ENCODE measurements at places on chromosomes 4 and X.

GRCh38 chr4:115357776-115358175, 244.4 kb upstream of the NDST4 start:
- DNase-seq = no peak

DNA sequence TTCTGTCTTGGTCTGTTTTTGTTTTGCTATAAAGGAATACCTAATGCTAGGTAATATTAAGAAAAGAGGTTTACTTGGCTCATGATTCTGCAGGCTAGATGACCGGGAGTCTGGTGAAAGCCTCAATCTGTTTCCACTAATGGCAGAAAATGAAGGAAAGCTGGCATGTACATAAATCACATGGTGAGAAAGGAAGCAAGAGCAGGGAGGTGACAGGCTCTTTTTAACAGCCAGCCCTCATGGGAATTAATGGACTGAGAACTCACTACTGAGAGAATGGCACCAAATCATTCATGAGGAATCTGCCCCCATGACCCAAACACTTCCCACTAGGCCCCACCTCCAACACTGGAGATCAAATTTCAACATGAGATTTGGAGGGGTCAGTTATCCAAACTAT, 27.6 kb downstream of the SATL1 start:
- no peak for DNase-seq

DNA sequence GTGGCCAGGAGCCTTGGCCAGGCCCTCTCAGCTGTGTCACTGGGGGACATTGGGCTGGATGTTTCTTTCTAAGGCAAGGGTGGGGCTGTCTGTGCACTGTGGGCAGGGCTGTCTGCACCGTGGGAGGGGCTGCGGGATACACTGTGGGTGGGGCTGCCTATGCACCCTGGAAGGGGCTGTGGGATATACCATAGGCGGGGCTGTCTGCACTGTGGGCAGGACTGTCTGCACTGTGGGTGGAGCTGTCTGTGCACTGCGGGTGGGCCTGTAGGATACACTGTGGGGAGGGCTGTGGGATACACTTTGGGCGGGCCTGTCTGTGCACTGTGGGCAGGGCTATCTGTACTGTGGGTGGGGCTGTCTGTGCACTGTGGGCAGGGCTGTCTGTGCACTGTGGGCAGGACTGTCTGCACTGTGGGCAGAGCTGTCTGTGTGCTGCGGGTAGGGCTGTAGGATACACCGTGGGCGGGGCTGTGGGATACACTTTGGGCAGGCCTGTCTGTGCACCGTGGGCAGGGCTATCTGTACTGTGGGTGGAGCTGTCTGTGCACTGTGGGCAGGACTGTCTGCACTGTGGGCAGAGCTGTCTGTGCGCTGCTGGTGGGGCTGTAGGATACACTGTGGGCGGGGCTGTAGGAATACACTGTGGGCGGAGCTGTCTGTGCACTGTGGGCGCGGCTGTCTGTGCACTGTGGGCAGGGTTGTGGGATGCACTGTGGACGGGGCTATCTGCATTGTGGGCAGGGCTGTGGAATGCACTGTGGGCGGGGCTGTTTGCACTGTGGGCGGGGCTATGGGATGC, 31.1 kb downstream of the ACOX3 start:
- DNase-seq = no peak

GRCh38 chr4:98930311-98930865, 1.5 kb upstream of the EIF4E start:
- no peak for DNase-seq

- no peak for DNase-seq
These were observed 70.5 kb upstream of the IRF2 start for GRCh38 chr4:184544788-184545409.

DNA sequence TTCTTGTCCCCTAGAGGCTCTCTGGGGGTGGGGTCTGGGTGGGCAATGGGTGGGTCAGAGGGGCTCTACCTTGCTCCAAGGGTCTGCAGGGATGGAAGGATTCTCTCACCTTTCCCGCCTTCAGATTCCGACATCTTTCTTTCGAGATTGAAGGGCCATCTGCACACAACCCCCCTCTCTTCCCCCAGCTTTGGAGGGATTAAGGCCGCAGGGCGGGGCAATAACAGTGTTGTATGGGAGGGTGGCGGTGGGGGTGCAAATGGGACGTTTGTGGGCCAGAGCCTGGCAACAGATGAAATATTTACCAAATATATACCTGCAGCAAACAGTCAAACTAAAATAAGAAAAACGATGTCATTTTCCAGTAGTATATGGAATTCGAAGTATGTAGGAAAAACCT, at the start of gene CACNA1F:
Gene CACNA1F (minus strand): TSS at position 165 of the 400 bp plus-strand sequence. CDS start 31 bp downstream, at position 134.
- no peak for DNase-seq

DNA sequence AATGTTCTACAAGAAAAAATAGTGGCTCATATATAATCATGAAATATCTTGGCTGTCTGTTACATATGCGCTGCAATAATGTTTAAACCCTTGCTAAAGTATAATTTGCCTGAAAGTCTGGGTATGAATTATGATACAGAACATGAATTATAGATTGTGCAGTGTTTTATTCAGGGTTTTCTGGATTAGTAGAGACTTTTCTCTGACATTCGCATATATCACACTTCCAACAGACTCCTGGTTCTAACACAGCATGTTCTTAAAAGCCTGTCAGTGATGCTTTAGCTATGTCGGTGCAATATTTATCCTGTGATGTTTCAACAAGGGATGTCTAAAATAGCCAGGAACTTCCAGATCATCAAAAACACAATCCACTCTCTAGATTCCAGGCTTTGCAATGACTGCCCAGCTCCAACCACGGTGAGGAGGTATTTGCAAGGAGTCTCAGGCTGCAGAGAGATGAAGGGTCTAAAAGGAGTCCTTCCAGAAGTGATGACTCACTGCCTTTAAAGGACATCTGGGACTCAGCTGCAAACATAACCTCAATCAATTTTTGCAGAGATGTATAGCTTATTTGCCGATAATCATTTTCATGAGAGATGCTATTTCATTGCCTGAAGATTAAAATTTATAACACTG, 69.4 kb downstream of the RWDD4 start:
- DNase-seq = no peak

- DNase-seq = no peak
These were observed 25.7 kb downstream of the SLC9A7 start for GRCh38 chrX:46733226-46733625.

GRCh38 chr4:113977526-113977855, 2.0 kb downstream of the ARSJ start:
- no peak for DNase-seq

GRCh38 chr4:151291485-151291884, 14.5 kb downstream of the PRSS48 start:
- no peak for DNase-seq

DNA sequence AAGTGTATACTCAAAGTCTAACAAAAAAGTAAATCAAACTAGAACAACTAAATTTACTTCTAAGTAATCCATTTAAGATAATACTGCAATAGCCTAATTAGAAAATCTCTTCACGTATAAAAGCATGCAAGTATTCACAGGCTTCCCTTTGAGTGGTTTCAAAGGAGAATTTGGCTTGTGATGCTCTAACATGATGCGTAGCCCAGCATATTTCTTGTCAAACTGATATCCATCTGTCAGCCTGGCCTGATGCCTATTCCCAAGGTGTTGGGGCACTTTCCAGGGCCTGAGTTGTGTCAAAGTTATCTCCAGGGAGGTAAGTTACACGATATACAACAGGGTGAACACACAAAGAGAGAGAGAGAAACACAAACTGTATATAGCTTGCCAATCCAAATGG, 287.0 kb upstream of the MAGEB18 start:
- no peak for DNase-seq

DNA sequence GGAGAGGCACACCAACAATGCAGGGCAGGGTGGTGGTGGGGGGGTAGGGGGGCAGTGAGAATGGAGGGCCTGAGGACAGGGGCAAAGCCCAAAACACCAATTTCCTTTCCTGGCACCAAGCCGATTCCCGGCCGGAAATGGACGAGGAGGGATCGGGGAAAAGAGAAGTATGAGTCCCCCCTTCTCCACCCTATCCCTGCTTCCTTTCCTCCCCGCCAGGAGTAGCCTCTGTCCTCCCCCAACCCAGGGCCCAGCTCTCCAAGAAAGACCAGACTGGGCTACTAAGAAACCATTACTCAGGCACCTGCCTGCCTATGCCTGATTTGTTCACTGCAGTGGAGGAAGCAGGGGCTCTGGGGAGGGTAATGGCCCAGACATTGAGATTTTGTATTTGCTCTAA, 402 bp downstream of the CCDC120 start:
- DNase-seq = no peak

GRCh38 chrX:15790769-15791290, 546 bp downstream of the ZRSR2 start:
- DNase-seq = peak; percentile 25

DNA sequence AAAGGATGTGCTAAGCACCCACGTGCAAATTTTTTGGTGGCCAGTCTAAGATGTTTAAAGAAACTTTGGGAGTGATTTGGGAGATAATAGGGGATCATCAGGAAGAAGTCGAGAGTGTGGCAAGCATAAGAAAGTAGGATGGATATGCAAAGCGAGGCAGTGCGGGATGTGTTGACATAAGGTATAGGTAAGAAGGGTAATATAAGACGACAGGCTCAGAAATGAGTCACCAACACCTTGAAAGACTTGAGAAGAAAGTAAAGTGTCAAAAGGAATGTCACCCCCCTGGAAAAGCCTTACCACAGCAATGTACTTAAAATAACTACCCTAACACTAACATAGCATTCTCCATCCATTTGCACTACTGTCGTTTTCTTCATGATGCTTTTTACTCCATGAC, 69.8 kb upstream of the BMP2K start:
- DNase-seq = no peak

DNA sequence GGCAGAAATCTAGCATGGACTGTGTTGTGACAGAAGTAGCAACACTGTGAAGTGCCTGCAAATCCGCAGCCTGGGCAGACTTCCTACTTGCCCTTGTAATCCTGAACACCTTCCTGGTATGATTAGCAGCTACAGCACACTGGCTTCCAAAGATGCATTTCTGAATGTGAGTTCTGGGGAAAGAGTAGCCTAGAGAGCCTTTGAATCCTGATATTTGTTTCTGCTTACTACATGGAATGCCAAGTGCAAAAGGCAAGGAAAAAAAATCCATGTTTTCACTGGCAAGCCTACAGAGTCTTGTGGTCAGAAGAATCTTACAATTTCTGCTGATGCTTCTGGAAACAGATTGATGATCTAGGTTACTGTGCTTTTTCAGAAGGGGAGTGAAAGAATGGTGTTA, 223.7 kb downstream of the COL25A1 start:
- no peak for DNase-seq

- no peak for DNase-seq
These were observed 684.4 kb upstream of the GNPDA2 start for GRCh38 chr4:45410701-45411210.

GRCh38 chrX:132750331-132751062, 207.9 kb downstream of the HS6ST2 start:
- DNase-seq = no peak

DNA sequence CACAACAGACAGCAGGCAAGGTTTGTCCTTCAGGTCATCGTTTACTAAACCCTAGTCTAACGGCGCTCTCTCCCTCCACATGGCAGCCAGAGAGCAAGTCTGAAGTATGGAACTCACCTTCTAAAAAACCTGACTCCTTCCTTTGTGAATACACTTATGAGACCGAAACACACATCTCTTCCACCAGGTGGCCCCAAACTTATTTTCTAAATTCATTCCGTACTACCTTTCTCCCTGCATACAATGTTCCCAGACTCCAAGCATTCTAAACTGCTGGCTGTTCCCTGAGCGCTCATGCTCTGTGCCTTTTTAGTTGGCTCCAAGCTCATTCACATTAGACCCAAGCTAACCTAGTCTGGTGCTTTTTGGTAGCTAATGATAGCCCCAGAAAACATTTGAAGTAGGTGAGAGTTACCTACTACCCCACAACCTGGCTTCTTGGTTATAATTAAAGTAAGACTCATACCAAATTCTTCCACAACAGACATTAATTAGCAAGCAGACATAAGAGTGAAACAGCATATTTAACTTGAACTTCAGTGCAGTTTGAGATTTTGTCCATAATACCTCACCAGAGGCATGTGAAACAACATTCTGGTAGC, 67.6 kb upstream of the DCLK2 start:
- DNase-seq = peak; percentile 66

- DNase-seq = no peak
These were observed 108.7 kb upstream of the FUNDC1 start for GRCh38 chrX:44651358-44651757.

DNA sequence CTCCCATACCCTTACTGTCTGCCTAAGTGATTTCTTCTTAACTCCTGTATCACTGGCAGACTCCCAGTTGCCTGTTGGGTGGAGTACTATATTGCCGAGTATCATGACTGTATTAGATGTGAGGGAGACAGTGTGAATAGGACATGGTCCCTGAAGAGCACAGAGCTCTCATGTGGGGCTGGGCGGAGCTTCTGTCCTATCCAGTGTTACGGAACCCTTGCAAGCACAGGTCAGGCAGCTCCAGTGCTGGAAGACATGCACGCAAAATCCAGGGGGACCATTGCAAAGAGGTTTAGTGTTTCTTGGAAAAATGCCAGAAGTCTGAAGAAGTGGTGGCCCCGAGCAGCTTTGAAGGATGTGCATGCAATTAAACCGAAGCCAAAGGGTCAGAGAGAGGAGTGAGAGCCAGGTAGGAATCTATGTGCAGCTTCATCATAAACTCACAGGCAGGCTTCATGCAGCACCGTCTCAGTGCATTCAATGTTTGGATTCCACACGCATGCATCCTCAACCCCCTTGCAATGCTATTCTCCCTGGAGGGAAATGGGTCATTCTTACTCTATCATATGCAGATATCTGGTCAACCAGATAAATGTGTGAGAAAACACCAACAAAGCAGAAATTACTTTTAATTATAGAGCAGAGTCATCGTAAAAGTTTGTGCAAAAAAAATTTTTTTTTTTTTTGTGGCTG, 49.7 kb upstream of the DHRSX start:
- no peak for DNase-seq

GRCh38 chrX:136907621-136908020, 27.1 kb upstream of the RBMX start:
- no peak for DNase-seq

DNA sequence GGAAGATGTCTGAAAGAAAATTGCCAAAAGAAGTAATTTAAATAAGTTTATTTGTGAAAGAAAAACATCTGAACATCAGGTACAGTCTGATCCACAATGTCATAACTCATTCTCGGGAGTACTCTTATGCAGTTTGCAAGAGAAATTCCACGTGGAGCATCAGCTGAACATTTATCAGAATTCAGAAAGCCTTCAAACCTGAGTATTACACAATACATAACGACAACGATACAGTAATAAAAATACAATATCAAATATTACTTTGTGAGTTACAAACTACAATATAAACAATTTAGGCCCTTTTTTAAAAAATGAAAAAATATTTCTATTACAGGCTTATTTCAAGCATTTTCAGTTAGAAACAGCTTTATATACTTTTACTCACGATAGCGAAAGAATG, 116.4 kb downstream of the RAB28 start:
- no peak for DNase-seq

All from Kasumi-1 (cell line).